Stimulated activated CD4-positive, alpha-beta T cell treated with anti-CD3 and anti-CD28 coated beads, Interleukin-1b, Interleukin-23, amount 100 ng/mL, for 1 hour (primary cell): ENCODE measurements at places on chromosomes 16 and 17.

DNA sequence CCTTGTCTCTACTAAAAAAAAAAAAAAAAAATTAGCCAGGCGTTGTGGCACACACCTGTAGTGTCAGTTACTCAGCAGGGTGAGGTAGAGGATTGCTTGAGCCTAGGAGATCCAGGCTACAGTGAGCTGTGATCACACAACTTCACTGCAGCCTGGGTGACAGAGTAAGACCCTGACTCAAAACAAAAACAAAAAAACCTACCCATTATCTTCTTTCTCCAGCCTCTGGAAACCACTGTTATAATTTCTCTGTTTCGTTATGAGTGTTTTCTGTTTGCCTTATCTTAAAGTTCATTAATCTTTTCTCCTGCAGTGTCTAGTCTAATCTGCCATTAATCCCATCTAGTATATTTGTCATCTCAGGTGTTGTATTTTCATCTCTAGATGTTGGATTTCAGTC, 18.6 kb upstream of the CLTC start:
- DNase-seq, result no peak

DNA sequence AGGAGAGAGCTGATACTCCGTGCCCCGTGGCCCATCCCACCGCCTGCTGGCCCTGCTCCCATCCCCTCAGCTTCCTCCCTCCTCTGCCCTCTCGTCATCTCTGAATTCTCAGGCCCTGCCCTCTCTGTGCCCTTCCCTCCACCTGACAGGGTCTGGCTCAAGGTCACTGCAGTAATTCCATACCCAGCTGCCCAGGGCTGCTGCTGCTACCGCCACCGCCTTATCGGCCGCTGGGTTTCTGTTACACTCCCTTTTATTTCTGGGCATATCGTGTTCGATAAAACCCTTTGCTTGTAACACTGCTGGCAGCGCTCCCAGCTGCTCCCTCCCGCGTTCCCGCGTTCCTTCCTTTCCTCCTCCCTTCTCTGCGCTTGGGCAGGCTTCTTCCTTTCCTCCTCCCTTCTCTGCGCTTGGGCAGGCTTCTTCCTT, 1.2 kb downstream of the EPN3 start:
- no peak for DNase-seq

GRCh38 chr16:15535772-15536171, 101.4 kb downstream of the BMERB1 start:
- no peak for DNase-seq

DNA sequence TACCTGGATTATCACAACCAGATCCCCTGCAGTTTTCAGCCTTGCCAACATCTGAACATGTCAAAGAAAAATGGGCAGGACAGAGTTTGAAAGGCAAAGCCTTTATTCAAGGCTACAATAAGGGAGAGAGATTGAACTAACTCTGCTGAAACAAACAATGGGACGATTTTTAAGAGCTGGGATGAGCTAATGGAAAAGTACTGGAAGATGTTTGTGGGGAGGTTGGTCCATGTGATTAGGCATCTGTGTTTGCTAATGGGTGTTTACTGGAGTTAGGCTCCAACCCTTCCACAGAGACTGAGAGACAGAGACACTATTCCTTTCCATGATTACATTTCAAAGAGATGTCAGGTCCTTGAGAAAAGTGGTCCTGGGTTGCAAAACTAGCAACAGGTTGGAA, 35.0 kb upstream of the HSBP1 start:
- no peak for DNase-seq

DNA sequence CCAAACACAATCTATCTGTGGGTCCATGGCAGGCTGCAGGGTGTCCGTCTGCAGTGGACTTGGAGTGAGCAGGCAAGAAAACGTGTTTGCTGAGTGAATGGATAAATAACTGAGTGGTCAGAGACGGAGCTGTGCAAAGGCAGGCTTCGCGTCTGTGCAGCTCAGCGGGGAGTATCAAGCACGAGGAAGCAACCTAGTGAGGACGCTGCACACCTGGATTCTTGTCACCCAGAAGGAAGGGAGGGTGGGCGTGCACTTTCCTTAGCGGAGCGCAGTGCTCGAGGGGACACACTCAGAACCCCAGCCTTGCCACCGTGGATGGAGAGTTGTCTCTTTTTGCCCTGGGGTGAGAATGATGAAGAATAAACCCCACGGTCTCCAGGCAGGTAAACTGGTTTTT, 1.5 kb upstream of the RCVRN start:
- DNase-seq, result no peak

DNA sequence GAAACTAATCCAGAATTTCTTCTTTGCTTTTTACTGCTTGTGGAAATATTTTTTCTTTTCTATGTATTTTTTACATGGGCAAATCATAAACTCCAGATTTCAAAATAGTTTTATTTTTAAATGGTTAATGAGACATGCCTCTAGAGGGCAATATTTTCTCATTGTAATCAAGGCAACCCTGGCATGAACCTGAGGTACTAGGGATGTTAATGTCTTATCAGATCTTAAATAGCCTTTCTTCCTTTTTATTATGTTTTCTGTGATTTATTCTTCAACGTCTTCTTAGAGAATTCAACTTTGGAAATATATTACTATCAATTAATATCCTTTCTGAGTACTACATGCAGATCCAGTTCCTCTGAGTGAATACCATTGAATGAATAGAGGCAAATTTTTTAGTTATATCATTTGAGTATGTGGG, 324.7 kb downstream of the BCAS3 start:
- DNase-seq, result no peak

DNA sequence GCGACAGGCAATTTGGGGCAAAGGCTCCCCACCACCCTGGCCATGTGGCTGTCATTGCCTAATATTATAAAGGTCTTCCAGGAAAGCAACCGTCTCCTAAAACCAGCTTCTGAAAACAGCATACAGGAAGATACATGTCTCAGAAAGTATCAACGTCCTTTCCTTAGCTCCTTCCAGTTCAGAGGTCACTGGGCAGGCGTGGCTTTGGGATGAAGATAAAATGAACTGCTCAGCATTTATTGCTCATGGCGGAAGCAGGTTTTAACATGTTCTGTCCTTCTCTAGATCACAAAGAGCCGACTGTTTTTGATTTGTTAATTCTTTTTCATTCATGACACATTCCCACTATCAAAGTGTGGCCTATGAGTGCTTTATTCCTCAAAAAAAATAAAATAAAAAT, 8.0 kb downstream of the CFAP20 start:
- no peak for DNase-seq

DNA sequence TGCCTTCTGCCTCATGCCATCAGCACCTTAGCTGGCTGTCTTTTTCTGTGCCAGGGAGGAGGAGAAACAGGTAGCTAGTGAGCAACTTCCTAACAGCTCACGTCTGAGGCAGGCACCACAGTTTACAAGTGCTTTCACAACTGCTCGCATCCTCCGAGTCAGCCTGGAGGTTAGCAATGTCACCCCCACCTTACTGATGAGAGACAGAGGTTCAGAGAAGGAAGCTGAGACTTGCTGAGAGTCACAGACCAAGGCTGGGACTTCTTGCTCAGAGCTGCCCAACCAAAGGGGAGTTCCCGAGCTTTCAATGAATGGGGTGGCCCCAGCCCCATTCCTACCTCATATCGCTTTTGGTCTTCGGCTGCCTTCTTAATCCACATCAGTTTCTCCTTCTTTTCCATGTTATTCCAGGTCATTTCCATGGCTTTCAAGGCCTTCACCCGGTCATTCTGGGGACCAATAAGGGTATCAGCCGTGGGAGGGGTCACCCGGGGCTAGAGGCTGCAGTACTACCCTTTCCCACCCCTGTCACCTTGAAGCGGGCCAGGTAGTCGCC, 9.6 kb downstream of the UBTF start:
- DNase-seq, result no peak

DNA sequence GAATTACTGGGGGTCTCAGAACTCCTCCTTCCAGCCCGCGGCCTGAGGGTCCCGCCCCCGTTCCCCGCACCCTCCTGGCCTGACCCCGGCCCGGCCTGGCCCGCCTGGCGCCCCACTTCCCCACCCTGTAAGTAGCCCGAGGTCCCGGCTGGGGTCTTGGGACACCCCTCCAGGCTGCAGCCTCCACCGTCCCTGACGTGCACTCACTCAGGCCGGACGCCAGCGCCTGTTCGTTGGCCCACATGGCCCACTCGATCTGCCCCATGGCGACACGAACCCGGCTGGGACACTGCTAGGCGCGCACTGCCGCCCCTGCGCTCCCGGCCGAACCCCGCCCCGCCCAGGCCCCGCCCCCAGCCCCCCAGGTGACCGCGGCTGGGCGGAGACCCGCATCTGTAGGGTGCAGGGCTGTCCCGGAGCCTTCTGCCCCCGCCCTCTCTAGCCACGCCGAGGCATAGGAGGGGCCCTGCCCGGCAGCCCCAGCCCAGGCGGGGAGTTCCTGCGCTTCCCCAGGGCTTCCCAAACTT, at the start of gene CYBA:
Gene CYBA (minus strand): TSS at position 305 of the 527 bp plus-strand sequence. CDS start 40 bp downstream, at position 265.
- DNase-seq, result peak; percentile 59

DNA sequence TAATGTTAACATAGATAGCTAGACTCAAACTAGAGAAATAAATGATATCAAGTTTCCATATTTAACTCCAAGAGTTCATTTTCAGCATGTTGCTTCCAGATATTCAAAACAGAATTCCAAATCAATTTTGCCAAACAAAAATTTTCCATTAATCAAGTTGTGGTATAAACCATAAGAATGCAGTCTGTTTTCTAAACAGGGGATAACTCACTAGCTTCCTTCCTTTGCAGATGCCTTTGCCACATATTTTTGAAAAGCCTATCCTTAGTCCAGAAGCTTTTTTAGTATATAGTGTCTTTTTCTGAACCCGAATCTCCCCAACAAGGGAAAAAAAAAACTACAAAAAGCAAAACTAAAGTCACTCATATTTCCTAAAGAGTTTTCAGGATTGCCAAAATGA, 61.5 kb downstream of the HELZ start:
- no peak for DNase-seq

DNA sequence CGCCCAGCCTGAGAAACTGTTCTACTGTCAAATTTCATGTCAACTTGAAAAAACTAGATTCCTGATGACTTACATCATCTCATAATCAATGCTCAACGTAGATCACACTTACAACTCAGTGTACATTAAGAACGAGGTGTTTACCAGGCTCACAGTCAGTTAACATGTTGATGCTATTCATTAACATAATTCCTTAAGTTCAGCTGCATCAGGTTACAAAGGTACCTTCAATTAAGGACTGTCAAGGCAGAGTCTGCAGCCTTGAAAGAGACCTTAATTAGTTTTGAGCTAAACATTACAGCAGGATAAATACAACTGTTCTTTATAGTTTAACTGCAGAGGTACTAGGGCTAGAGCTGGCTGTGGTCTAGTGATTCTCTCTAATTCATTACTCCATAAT, 1.9 kb downstream of the GNA13 start:
- DNase-seq, result no peak

DNA sequence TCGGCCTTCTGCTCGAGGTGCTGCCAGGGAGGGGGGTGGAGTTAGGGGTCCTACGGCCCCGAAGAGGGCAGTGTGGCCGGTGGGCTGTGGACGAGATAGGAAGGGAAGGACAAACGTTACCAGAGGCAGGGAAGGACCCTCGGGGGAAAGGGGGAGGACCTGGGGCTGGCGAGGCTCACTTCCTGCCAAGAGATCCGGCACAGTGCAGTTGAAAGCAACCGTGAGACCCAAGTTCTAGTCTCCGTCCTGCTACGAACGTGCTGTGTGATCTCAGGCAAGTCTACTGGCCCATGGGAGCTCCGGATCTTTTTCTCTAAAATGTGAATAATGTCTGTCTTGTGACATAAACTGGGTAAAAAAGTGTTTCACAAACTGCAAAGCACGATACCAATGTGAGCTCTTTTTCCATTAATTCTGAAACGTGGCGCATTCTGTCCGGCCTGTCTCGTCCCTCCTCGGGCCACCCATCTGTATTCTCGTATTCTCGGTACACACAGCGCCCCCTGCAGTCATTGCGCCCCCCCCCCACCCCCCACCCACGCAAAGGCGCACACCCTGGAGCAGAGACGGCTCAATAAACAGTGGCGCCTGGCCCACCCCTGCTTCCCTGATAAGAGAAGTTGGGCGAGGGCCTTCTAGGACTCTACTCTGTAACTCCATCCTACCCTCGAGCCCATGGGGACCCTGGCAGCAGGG, 8.8 kb downstream of the CYGB start:
- DNase-seq, result no peak

- no peak for DNase-seq
These were observed 2.6 kb downstream of the ANKRD40CL start for GRCh38 chr17:50764734-50765149.

GRCh38 chr16:31329671-31330552, 25.1 kb upstream of the ITGAX start:
- no peak for DNase-seq

- DNase-seq, result no peak
These were observed 12.0 kb downstream of the C17orf113 start for GRCh38 chr17:42038221-42038973.

DNA sequence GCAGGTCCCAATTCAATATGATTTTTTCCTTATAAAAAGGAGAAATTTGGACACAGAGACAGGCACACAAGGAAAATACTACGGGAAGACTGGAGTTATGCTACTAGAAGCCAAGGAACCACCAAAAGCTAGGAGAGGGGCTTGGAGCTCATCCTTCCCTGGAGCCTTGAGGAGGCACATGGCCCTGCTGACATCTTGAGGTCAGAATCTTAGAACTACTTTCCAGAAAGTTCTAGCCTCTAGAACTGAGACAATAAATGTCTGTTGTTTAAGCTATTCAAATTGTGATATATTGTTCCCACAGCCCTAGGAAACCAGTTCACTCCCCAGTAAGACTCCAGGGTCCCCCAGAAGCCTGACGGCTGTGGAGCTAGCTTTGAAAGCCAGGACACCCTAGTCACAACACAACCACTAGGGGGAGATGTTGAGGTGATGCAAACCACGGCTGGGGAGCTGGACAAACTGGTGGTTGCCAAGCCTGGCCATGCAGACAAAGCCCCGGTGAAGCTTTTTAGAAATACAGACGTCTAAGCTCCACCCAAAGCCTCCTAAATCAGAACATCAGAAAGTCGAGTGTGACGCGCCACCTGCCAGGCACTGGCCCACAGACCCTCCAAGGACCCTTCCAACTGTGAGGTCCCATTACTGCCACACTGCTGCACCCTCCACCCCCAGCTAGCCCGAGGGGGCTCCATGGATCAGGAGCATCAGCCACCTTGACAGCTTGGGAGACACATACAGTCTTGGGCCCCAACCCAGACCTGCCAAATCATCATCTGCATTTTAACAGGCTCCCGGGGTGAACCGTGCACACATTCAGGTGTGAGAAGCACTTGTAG, 106.4 kb downstream of the SLC39A11 start:
- no peak for DNase-seq

- no peak for DNase-seq
These were observed 138.8 kb downstream of the PRKCA start for GRCh38 chr17:66441101-66441661.

GRCh38 chr17:50097926-50098325, 2.8 kb downstream of the PDK2 start:
- no peak for DNase-seq
